Urinary bladder (tissue), 4 donors: ENCODE measurements at places on chromosomes 4 and X. TPM values are rescaled to one million over a fixed set of nuclear protein-coding genes. Genes with fewer than 3 reads are reported as not detected.

RAB28 gene
- 28.5 TPM for total RNA-seq

LRCH2 gene
- total RNA-seq, result 30.6 TPM

PAGE4 gene
- total RNA-seq, result 13.3 TPM

SLC6A8 gene
- 10.0 TPM for total RNA-seq

ZNF518B gene
- total RNA-seq, result 50.4 TPM

RRH gene
- 0.16 TPM for total RNA-seq

MAGEB1 gene
- not detected for total RNA-seq

GPRIN3 gene
- total RNA-seq, result 7.2 TPM

CENPVL1 gene
- total RNA-seq, result not detected

FGB gene
- not detected for total RNA-seq

ARHGAP36 gene
- 1.0 TPM for total RNA-seq

ANK2 gene
- total RNA-seq, result 149 TPM

GPM6B gene
- total RNA-seq, result 47.2 TPM

NOCT gene
- 5.9 TPM for total RNA-seq

GAK gene
- total RNA-seq, result 44.8 TPM

RAB9B gene
- total RNA-seq, result 33.6 TPM

C4orf46 gene
- total RNA-seq, result 37.5 TPM

TMPRSS11A gene
- total RNA-seq, result not detected

LIMCH1 gene
- 93.5 TPM for total RNA-seq

F9 gene
- total RNA-seq, result not detected

RIBC1 gene
- 0.32 TPM for total RNA-seq

CCDC120 gene
- 2.7 TPM for total RNA-seq

PPP2R2C gene
- total RNA-seq, result 3.0 TPM

ADH1B gene
- total RNA-seq, result 97.0 TPM

CXCL9 gene
- 0.48 TPM for total RNA-seq

PRR32 gene
- 1.3 TPM for total RNA-seq

ABCG2 gene
- 22.9 TPM for total RNA-seq

C4orf50 gene
- 0.32 TPM for total RNA-seq

GLRA3 gene
- total RNA-seq, result 0.16 TPM

CENPVL3 gene
- 0.21 TPM for total RNA-seq

SMS gene
- total RNA-seq, result 69.6 TPM

PDZD11 gene
- 27.1 TPM for total RNA-seq

GPRASP1 gene
- total RNA-seq, result 32.0 TPM

CXCL1 gene
- 0.42 TPM for total RNA-seq

PLAC1 gene
- 14.5 TPM for total RNA-seq

STAG2 gene
- 168 TPM for total RNA-seq

TKTL1 gene
- 0.32 TPM for total RNA-seq

CXCL3 gene
- not detected for total RNA-seq

FAM9B gene
- 0.79 TPM for total RNA-seq

FRG2 gene
- not detected for total RNA-seq

CDKL2 gene
- total RNA-seq, result 0.90 TPM

SHROOM3 gene
- 11.7 TPM for total RNA-seq

AWAT2 gene
- total RNA-seq, result not detected

TMSB4X gene
- total RNA-seq, result 4,785 TPM
